ENCODE measurements at places on chromosomes 2 and 18. TPM values are rescaled to one million over a fixed set of nuclear protein-coding genes. Genes with fewer than 3 reads are reported as not detected.

The MYO3B gene
- 2.6 TPM for total RNA-seq

The SCN9A gene
- total RNA-seq = 0.85 TPM

The UGT1A3 gene
- total RNA-seq = 0.88 TPM

The TMEM247 gene
- total RNA-seq = not detected

- DNase-seq = no peak
These were observed 34.3 kb downstream of the DOK6 start for GRCh38 chr18:69435000-69435399.

DNA sequence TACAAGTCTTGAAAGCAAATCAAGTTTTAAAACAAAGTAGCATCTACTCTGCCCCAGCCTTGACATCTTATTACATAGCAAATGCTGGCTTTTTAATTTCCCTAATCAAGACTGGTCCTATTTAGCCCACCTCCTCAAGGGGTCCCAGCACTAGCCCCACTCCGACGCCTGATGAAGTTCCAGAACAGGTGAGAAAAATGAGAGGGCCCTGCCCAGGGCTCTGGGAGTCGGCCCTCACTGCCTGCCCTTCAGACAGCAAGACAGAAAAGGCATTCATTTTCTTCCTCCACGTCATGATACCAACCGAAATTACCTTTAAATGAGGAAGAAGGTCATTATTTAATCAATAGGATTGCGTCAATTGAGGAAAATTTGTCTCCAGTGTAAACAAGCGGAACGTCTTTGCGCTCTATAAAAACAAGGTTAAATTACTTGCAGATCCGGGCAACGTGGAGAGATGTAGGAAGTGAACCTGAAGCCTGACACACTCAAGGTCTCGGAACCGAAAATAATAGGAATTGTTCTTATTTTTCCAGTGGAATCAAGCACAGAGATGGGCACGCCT is 170.6 kb upstream of the PKDCC start:
- no peak for DNase-seq

GRCh38 chr2:213980883-213981282 is 430.0 kb upstream of the VWC2L start:
- DNase-seq = no peak

DNA sequence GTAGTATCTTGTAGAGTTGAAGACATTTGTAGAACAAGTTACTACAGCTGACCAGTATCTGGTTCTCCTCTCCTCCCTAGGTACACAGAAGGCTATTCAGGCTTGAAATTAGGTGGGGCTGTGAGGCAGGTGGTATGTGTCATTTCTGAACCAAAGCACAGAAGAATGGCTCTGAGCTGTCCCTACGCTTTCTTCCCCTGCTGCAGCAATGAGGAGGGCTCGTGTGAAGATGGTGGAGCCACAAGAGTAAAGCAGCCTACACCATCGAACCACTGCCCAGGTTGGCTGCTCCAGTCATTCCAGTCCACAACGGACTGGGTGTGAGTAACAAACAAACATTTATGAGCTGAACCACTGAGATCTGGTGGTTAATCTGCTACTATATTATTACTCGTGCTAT is 148.9 kb downstream of the DTNB start:
- DNase-seq = no peak

DNA sequence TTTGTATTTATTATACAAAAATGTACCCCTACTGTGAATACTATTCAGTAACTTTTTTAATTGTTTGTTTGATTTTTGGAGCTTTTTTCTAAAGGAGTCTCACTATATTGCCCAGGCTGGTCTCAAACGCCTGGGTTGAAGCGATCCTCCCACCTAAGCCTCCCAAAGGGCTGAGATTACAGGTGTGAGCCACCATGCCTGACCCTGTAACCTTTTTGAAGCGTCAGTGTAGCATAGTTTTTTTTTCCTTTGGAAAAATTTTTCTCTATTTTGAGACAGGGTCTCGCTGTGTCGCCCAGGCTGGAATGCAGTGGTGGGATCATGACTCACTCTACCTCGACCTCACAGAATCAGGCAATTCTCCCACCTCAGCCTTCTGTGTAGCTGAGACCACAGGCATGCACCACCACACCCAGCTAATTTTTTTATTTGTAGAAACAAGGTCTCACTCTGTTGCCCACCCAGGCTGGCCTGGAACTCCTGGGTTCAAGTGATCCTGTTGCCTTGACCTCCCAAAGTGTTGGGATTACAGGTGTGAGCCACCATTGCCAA is 2.0 kb downstream of the GMCL1 start:
- no peak for DNase-seq

Measured in foreskin keratinocyte (primary cell).